ENCODE measurements at places on chromosomes 2 and 18. TPM values are rescaled to one million over a fixed set of nuclear protein-coding genes. Genes with fewer than 3 reads are reported as not detected.

GRCh38 chr2:145287736-145288135, 767.8 kb upstream of the ZEB2 start:
- H3K4me1 ChIP-seq: peaks cover 7% of the 10 kb centered on the region
- H3K27me3 ChIP-seq: no peaks in the 10 kb centered on the region
- no peak overlapping the region for H3K4me3 ChIP-seq
- DNase-seq: no peak
- H3K27ac ChIP-seq: no peak overlapping the region

DNA sequence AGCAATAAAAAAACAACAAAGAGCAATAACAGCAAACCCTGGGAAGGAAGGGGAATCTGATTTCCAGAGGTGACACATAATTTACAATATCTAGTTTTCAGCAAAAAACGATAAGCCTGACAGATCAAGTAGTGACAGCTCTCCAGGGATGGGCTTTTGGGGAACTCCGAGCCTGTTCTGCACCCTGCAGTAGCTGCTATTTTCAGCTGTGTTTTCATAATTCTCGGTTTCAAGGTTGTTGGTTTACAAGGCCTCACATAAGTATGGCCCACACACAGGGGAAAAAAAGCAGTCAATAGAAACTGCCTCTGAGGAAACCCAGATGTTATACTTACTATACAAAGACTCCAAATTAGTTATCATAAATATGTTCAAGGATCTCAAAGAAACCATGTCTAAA, 67.7 kb upstream of the CTLA4 start:
- H3K27ac ChIP-seq: no peak overlapping the region
- H3K4me1 ChIP-seq: peaks cover 9% of the 10 kb centered on the region
- no peaks in the 10 kb centered on the region for H3K27me3 ChIP-seq
- H3K36me3 ChIP-seq: no peaks in the 10 kb centered on the region

GRCh38 chr2:240459401-240460252, 24.2 kb downstream of the GPC1 start:
- no peaks in the 10 kb centered on the region for H3K27me3 ChIP-seq
- DNase-seq: no peak
- no peaks in the 10 kb centered on the region for H3K36me3 ChIP-seq
- H3K27ac ChIP-seq: no peak overlapping the region
- H3K4me1 ChIP-seq: no peaks in the 10 kb centered on the region

Gene PAIP2B
- total RNA-seq: 1.1 TPM

DNA sequence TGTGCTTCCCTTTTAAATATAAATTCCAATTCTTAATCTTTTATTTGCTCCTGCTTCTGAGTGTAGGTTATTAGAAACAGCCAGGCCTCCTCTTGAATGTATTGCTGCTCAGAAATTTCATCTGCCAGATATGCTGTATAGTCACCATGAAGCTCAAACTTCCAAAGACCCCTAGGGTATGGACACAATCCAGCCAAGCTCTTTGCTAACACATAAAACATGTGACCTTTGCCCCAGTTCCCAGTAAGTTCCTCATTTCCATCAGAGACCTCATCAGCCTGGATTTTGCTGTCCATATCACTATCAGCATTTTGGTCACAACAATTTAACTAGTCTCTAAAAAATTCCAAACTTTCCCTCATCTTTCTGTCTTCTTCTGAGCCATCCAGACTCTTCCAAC, 75.2 kb downstream of the MAP2 start:
- H3K36me3 ChIP-seq: no peaks in the 10 kb centered on the region
- no peak for DNase-seq
- H3K4me1 ChIP-seq: no peaks in the 10 kb centered on the region
- no peak overlapping the region for H3K27ac ChIP-seq

Gene ABCG5
- not detected for total RNA-seq

All from A673 (cell line).